ENCODE measurements at places on chromosomes 12 and 14. TPM values are rescaled to one million over a fixed set of nuclear protein-coding genes. Genes with fewer than 3 reads are reported as not detected.
A peak's percentile ranks its signal among the peaks of the same experiment; 100 is the strongest.

- H3K27ac ChIP-seq = no peak overlapping the region
- peaks cover 6% of the 10 kb centered on the region for H3K36me3 ChIP-seq
- H3K4me3 ChIP-seq = no peak overlapping the region
- H3K27me3 ChIP-seq = peaks cover 25% of the 10 kb centered on the region
Measured at GRCh38 chr12:47942614-47943225, 20.7 kb upstream of the TMEM106C start.

DNA sequence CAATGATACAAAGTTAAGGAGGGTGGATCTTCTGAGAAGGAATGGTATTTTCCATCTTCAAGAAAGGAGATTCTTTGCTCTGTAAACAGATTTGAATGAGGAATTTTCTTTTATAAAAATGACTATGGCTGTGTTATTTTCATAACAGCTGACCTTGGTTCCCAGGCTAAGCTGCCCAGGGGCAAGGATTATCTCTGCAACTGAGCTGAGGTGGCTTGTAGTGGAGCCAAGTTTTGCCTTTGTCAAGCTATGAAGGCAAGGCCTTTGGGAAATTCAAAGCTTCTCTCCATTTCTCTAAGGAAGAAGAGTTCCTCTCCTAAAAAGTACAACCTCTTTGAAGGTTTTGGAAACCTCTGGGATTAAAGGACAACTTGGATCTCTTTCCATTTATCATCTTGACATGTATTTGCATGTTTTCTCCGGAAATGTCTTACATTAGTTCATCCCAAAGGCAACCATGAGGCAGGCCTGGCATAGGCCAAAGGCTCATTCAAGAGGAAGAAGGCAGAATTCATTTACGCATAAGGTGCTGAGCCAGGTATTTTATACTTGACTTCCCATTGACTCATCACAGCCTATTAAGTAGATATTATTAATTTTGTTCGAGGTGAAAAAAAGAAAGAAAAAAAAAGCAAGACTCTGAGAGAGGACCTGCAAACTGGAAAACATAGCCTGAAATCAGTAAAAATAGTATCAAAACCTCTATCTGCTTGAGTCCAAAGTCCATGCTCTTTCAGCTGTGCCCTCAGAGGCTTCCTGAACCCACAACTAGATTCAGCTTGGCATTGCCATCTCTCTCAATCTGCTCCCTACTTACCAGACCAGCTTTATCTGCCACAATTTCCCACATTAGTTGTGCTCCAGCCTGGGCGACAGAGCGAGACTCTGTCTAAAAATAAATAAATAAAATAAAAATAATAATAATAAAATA, 24.0 kb upstream of the CKAP4 start:
- no peak for DNase-seq
- peaks cover 12% of the 10 kb centered on the region for H3K4me1 ChIP-seq
- no peak overlapping the region for H3K4me3 ChIP-seq

FAR2 gene
- total RNA-seq = 6.6 TPM

GRCh38 chr12:14417715-14418114, 52.2 kb downstream of the ATF7IP start:
- H3K4me1 ChIP-seq = peaks cover 36% of the 10 kb centered on the region
- peak; percentile 31 for DNase-seq
- no peaks in the 10 kb centered on the region for H3K36me3 ChIP-seq
- no peaks in the 10 kb centered on the region for H3K27me3 ChIP-seq
- H3K27ac ChIP-seq = peak overlapping the region; percentile 92

LTBR gene
- 1.4 TPM for total RNA-seq

OR4K2 gene
- total RNA-seq = not detected
